ENCODE measurements at places on chromosomes 5 and 9.
A peak's percentile ranks its signal among the peaks of the same experiment; 100 is the strongest.

GRCh38 chr5:61662670-61663069, 330.6 kb downstream of the ZSWIM6 start:
- no peak for DNase-seq

- DNase-seq = no peak
These were observed 93.2 kb downstream of the ZFAND5 start for GRCh38 chr9:72271613-72272478.

DNA sequence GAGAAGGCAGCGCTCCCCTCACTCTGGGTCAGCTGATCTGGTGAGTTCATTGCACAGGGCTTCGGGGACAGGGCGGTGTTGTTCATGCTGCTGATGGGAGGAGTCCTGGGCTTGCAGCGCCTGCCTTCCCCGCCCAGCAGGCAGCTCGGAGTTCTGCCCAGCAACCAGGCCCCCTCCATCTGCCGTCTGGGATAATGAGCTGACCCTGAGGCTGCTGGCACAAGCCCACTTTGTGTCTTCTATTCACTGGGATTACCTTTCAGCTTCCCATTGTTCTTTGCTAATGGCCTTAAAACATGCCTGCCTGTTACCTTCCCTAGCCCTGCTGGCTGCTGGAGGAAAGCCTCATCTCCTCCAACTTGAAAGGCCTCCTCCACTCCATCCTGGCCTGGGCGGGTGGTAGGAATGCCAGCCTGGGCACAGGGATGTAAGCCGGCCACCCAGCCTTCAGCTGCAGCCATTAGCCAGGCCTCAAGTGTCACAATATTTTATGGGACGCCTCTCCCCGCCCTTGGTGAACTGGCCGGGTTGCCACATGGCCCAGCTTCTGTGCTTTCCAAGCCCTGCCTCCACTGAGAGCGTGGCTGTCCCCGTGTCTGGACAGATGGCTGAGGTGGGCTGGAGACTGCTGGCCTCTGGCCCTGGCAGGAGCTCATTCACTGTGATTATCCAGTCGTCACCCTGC, 70.4 kb downstream of the GADD45G start:
- DNase-seq = no peak

DNA sequence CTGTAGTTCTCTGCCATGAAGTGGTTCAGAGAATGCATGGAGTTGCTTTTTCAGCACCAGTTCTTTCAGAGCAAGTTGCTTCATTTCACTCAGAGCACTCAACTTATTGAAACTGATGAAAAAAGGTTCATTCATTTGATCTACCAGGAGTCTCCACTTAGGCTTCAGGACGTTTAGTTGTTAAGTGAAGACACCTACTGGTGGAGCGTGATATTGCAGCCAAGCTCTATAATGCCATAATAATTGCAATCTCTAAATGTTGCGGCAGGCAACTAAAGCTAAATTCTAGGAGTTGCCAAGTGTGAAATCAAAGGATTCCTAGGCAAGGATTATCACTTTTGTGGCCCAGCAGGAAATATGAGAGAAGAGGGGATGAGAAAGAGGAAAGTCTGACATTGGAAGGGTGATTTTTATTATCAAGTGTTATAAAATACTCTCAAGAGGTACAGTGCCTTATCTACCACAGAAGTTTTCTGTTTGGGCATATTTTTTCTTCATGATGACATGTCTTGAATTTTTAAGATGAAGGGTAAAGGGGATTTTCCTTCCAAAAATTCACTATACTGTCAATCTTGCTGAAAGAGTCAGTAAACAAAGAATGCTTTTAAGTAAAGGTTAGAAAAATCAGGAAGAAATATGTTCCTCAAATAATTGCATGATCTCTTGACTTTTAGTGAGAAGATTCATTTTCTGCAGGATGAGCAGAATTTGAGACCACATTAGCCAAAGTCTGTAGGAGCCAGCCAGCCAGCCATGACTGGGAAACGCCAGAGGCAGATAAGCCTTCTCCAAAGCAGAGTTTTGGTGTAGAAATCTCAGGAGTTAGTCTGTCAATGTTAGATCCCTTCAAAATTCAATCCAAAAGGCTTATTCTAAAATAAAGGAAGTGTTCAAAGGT, 83.4 kb downstream of the SH3PXD2B start:
- peak; percentile 65 for DNase-seq

DNA sequence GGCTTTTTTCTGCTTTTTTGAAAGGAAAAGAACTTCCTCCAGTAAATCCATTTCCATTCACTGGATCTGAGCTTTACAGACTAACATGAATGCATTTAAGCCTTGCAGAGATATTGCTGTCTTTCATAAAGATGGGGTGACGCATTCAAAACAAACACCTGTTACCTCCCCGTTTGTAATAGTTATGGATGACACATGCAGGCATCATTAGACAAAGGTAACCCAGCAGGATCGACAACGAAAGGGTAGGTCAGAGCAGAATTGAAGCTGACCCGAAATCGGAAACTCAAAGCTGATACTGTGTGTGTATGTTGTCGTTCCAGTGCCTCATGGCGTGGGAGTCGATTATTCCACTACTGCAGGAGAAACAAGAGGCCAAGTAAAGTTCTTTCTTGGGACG, 22.2 kb downstream of the SLC46A2 start:
- no peak for DNase-seq

- no peak for DNase-seq
These were observed 326.5 kb downstream of the NTRK2 start for GRCh38 chr9:84996029-84996428.

DNA sequence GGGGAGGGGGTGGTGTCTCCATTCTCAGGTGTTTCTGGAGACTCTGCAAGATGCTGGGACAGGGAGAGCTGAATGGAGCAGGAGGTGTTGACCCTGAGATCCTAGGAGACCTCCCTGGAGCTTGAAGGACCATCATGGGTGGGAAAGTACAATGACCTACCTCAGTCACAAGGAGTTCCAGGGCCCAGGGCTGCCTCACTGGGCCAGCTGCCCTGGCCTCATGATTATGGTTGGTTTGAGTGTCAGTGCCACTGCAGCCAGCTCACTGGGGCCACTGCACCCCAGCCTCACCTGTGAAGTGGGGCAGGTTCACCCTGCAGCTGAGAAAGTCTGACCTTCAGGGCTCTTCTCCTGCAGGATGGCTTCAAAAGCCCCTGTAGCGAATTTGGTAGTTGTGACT, 372.5 kb downstream of the IRX2 start:
- DNase-seq = no peak

GRCh38 chr9:92406477-92406876, 2.1 kb upstream of the OGN start:
- no peak for DNase-seq

DNA sequence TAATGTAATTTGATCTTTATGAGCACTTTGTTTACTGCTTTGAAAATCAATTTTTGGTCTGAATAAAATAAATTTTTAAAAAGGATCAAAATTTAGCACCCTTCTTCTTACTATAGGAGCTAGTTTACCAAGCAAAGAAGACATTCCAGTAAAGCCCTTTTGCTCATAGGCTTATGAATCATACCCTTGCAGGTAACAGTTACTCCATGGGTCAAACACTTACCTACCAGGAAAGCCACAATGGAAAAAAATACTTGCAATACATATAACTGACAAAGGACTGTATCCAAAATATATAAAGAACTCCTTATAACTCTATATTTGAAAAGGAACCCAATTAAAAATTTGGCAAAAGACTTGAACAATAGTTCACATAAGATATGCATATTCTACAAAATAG, 66.6 kb downstream of the SHOC1 start:
- DNase-seq = no peak

- DNase-seq = no peak
These were observed 16.6 kb upstream of the GRHPR start for GRCh38 chr9:37405764-37406380.

Measured in stimulated activated effector memory CD8-positive, alpha-beta T cell treated with anti-CD3 and anti-CD28 coated beads, Interleukin-12 subunit alpha, Interleukin-12 subunit beta, amount 100 ng/mL, for 72 hours (primary cell).